ENCODE measurements at places on chromosomes 5 and 9.

- no peak for DNase-seq
Measured at GRCh38 chr9:136765041-136765440, 723 bp upstream of the LCN15 start.

DNA sequence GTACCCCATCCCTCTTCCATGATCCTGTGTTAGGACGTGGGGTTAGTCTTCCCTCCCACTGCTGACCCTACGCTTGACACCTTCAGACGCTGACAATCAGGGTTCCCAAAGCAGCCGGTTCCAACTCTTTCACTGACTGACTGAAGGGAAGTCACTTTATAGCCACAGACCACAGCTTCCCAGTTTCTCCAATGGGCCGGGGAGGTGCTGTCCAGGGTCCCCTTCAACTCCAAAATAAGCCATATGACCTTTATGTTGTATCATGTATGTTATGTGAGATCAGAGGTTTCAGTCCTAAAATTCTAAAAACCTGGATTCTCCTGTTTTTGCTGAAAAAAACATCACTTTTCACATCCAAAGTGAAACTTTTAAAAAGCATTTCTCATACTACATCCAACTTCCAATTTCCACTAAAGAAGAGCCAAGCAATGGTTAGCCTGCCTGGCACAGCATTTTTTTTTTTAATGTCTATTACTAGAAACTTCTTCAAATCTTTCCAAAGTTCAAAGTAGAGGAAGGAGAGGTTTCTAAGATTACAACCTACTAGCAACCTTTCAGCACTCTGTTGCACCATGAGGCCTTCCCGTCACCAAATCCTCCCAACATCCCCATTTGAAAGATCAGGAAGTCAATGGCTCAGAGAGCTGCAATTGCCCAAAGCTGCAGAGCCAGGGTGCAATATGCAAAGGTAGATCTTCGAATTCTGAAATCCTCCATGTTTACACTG, 5.2 kb downstream of the EPB41L4B start:
- DNase-seq: no peak

DNA sequence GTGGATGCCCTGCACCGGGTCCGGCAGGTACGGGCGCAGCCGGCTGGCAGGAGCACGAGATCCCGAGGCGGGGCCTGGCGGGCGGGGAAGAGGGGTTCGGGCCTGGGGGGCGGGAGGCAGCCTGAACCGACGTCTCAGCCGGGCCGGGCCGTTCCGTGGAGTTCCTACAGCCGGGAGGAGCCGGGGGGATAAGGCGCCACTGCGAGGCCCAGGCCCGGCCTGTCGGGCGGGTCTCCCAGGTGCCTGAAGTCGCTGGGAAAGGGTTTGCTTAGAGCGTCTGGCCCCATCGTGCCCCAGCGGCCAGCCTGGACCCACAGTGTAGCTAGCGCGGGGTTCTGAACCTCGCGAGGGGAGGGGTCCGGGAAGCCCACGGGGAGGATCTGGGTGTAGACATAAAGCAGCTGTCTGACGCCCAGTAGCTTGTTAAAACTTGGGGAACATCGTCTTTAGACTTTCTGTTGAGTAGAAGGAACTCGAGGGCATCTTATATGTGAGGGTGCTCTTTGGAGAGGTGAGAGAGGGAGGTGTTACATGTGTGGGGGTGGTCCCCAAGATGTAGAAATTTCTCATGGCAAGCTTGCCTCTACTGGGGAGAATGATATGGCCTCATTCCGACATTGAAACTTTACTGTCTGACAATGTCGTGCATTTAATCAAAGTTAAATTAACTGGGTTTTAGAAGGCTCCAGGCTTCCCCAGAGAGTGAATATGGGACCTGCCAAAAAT, 524 bp downstream of the FUBP3 start:
- no peak for DNase-seq

DNA sequence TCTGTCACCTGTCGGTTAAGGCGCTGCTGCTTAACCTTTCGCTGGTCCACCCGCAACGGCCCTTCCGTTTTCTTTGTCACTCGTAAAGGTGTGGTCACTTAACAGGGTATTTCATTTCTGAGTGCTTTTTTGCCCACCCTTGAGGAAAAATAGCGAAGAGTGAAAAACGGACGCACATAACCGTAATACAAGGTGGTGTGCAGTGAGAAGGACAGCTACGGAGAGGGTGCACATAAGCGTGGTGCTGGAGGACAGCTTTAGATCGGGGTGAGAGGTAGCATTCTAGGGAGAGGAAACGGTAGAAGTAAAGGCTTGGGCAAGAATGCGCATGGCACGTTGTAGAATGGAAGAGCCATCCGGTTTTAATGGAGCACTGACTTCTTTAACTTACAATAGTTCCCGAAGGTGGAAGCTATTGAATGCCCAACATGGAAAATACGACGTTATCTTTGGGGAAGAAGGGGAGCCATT, 761 bp downstream of the CCT5 start:
- peak; percentile 35 for DNase-seq

GRCh38 chr9:1919229-1919628, 95.9 kb upstream of the SMARCA2 start:
- DNase-seq: no peak

DNA sequence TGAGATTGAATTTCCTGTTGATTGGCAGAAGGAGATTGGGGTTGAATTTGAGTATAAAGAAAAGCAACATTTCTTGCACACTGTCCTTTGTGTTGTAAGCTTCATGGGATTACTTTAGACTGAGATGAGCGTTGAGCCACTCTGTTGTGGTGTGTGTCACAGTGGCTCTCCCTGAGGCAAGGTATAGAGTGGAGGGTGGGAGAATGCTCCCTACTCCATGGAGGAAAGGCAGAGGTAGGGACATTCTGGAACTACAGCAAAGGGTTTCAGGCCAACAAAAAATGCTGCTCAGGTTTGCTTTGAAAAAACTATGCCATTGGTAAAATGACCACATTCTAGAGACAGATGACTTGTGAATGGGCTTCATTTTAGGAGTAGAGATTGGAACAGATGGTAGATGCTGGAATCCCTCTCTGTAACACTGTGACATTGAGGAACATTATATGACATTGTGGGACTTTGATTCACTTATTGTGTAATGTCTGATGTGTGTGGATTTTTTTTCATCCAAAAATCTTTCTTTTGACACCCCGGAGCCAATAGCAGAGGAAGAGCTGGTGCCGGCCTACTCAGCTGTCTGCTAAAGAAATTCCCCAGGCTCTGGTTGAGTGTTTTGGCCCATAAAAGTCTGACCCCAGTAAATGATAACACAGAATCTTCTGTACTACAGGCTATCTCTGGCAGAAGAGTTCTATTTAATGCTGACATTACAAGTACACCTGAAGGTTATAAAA, 6.2 kb upstream of the CEP120 start:
- no peak for DNase-seq

GRCh38 chr5:59351076-59351794, 542.3 kb downstream of the PDE4D start:
- DNase-seq: no peak

- no peak for DNase-seq
Measured at GRCh38 chr9:105413525-105413924, 34.3 kb upstream of the FSD1L start.

GRCh38 chr9:24258626-24259025, 287.1 kb downstream of the IZUMO3 start:
- no peak for DNase-seq

DNA sequence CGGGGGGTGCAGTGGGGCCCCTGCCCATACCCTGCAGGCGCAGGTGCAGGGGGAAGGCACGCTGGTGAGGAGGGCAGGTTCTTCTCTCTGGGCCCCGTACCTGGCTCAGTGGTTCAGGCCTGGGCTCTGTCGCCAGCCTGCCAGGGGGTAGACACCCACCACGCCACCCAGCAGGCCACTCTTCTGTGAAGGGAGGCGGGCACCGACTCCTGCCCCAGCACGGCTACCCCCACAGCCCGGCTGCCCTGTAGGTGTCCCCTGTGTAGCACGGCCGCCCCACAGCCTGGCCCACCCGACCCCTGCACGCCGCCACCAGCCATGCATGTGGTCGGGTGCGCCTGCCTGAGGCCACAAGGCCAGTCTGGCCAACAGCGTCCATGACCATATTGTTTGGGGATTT, 1.7 kb downstream of the LCN6 start:
- no peak for DNase-seq

- no peak for DNase-seq
Measured at GRCh38 chr5:79893976-79894375, 97.1 kb downstream of the MTX3 start.

- no peak for DNase-seq
Measured at GRCh38 chr5:16140944-16141343, 38.6 kb downstream of the MARCHF11 start.

DNA sequence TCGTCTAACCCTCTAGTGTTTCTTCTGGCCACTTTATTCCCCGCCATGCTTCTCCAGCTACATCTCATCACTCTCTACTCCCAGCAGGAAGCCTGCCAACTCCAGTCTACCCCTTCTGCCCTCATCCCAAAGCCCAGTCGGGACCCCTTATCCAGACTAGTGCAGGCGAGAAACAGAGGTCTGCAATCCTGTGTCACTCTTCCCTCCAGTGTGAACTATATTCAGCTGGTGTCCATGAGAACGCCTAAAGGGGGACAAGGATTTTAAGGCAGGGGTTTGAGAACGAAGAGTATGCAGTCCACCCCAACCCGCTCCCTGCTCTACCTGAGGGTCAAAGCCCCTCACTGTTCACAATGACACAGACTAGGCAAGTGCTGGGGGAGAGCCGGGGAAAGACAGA, 41.7 kb upstream of the GABRP start:
- no peak for DNase-seq

GRCh38 chr5:44727100-44727499, 81.6 kb upstream of the MRPS30 start:
- no peak for DNase-seq

DNA sequence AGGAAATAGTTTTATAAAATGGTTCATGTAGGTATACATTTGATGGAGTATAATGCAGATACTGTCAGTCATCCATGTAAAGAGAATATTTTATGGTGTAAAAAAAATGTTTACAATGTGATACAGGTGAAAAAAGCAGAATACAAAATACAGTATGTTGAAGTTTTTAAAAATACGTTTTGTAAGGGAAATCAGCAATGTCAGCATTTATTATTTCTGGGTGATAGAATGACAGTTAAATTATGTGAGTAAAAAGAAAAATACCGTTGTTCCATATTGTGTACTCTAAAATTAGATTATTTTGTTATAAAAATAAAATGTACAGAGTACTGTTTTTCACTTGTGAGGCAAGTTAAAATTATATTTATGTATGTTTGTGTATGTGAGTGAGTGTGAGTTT, 69.0 kb downstream of the UBE2R2 start:
- no peak for DNase-seq

DNA sequence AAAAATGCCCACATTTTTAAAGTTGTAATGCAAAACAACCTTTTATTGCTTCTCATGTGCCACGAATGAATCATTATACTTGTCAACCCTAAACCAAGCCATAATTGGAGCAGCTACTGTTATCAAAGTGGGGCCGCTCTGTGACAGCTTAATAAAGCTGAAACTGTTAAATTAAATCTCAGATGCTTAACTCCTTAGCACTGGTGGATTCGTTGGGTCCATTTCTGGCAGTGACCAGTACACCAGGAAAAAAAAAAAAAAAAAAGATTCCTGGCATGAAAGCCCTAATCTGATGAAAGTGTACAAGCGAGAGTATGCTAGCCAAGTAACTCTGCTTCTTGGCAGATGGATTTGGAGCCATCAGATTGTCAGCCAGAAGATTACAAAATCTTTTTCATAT, 164.8 kb downstream of the ZSWIM6 start:
- no peak for DNase-seq

- no peak for DNase-seq
Measured at GRCh38 chr5:66718374-66719002, 122.3 kb downstream of the MAST4 start.

DNA sequence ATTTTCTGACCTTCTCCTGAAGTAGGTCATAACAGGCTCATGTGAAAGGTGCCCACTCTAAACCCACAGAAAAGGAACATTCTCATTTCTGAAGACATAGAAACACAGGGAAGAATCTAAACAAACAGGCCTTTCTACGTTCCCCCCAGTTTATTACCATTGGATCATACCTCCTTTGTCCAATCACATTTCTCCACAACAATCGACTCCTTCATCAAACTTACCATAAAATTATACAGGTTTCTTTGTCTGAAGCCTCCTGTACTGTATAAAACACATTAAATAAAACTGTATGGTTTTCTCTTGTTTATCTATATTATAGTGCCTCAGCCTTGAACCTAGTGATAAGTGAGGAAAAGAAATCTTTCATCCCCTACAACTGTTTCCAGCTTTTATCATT, 340.7 kb downstream of the ENC1 start:
- no peak for DNase-seq

GRCh38 chr5:124460642-124461041, 285.8 kb downstream of the ZNF608 start:
- DNase-seq: no peak

- DNase-seq: peak; percentile 52
Measured at GRCh38 chr9:34987160-34987901, 2.2 kb upstream of the DNAJB5 start.

GRCh38 chr9:98933890-98934289, 9.8 kb upstream of the COL15A1 start:
- no peak for DNase-seq

DNA sequence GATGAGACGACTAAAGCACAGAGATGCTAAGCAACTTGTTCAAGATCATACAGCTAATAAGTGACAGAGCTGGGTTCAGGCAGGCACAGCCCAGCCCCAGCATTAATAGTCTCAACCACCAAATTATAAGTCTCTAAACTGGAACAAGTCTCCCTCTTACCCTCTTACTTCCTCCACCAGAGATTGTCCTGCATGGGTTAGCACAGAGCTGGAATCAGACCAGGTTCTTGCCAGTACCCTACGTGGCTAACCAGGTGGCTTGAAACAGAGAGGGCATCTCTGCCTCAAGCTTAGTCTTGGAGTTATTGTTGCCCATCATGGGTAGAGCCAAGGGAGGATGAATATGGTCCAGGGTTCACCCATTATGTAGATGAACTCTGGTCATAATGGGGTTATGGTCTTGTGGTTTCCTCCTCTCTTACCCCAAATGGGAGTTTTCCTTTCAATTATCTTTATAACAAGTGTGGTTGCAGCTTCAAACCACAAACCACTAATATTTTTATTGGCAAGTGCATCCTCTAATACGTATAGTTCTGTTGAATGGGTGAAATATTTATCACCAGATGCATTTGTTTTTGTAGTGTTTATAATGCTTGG, 8.3 kb upstream of the XPA start:
- DNase-seq: no peak

GRCh38 chr5:122297587-122298298, 14.3 kb upstream of the SNCAIP start:
- DNase-seq: no peak

DNA sequence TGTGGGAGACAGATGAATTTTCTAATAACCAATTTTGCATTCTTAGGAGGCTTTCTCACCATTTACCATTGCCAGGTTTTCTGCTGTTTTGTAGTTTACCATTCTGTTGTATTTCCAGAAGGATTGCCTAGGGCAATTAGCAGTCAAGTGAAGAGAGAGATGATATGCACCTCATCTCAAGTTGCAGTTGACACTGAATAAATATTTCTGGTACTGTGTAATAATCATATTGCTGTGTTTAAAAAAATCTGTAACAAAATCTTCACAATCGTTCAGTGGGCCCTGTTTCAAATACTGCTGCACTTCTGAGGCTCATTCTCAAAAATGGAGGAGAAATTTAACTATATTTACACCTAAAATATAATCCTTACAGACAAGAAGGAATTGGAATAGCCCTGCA, 706.1 kb upstream of the PTPRD start:
- no peak for DNase-seq

- no peak for DNase-seq
Measured at GRCh38 chr9:135566552-135566951, 5.0 kb downstream of the PAEP start.
